Activated naive CD4-positive, alpha-beta T cell treated with anti-CD3 and anti-CD28 coated beads for 36 hours (primary cell): ENCODE measurements at places on chromosomes 16 and 17.

- H3K4me3 ChIP-seq = no peak overlapping the region
- no peaks in the 10 kb centered on the region for H3K36me3 ChIP-seq
- peaks cover 2% of the 10 kb centered on the region for H3K27me3 ChIP-seq
- no peak for DNase-seq
- H3K27ac ChIP-seq = no peak overlapping the region
These were observed 184.5 kb downstream of the NTN1 start for GRCh38 chr17:9205520-9206409.

- H3K36me3 ChIP-seq = peaks cover 66% of the 10 kb centered on the region
- peaks cover 38% of the 10 kb centered on the region for H3K4me1 ChIP-seq
- no peaks in the 10 kb centered on the region for H3K27me3 ChIP-seq
- no peak overlapping the region for H3K4me3 ChIP-seq
- H3K27ac ChIP-seq = peak overlapping the region; percentile 47
These were observed 16.4 kb upstream of the GLG1 start for GRCh38 chr16:74623214-74623838.

- no peaks in the 10 kb centered on the region for H3K4me1 ChIP-seq
- no peak for DNase-seq
- H3K36me3 ChIP-seq = no peaks in the 10 kb centered on the region
- H3K4me3 ChIP-seq = no peak overlapping the region
- H3K27ac ChIP-seq = no peak overlapping the region
- peaks cover 11% of the 10 kb centered on the region for H3K27me3 ChIP-seq
These were observed 471.9 kb downstream of the PMP22 start for GRCh38 chr17:14793237-14793636.

GRCh38 chr16:66942981-66943380 lies 7.7 kb downstream of the CES2 start:
- no peak for DNase-seq
- peaks cover 5% of the 10 kb centered on the region for H3K4me1 ChIP-seq
- no peaks in the 10 kb centered on the region for H3K27me3 ChIP-seq
- H3K36me3 ChIP-seq = peaks cover 11% of the 10 kb centered on the region
- no peak overlapping the region for H3K4me3 ChIP-seq

GRCh38 chr17:5719976-5720375 lies 135.7 kb upstream of the NLRP1 start:
- DNase-seq = no peak
- no peak overlapping the region for H3K27ac ChIP-seq
- H3K4me3 ChIP-seq = no peak overlapping the region
- no peaks in the 10 kb centered on the region for H3K4me1 ChIP-seq
- H3K27me3 ChIP-seq = peaks cover 17% of the 10 kb centered on the region

DNA sequence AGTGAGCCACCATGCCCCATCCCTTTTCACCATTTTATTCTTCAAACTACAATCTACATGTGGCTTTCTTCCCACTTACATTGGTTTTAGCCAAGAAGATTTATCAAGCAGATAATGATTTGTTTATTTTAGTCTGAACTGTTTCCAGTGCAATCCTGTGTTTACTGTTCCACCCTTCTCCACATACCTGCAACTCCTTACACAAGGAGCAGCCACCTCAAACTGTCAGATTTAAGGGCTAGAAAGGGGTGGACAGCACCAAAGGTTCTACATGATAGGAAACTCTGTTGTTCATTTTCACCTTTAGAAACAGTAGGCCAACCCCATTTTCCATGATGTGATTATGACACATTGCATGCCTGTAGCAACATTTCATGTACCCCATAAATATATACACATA lies 1.9 kb downstream of the RUNDC1 start:
- peaks cover 8% of the 10 kb centered on the region for H3K36me3 ChIP-seq
- H3K4me1 ChIP-seq = peaks cover 36% of the 10 kb centered on the region
- no peaks in the 10 kb centered on the region for H3K27me3 ChIP-seq
- H3K27ac ChIP-seq = no peak overlapping the region

DNA sequence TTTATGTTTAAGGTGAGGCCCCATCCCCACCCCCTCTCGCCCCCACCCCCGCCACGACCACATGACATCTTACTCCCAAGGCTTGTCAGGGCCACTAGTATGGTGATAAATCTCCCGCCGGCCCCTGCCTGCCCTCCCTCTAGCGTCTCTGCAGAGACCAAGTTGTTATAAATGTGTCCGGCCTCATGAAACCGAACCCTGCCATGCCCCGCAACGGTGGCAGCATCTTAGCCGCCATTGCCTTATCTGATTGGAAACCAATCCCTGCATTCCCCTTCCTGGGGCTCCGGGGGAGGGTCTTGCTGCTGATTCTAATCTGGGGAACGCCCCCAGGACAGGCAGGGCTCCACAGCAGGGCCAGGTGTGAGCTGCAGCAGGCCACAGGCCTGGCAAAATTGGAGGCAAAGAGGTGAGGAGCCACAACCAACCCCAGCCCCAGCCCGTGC lies 352.4 kb downstream of the C16orf95 start:
- H3K27ac ChIP-seq = no peak overlapping the region
- H3K27me3 ChIP-seq = peaks cover 4% of the 10 kb centered on the region
- H3K4me1 ChIP-seq = no peaks in the 10 kb centered on the region
- no peak overlapping the region for H3K4me3 ChIP-seq
- H3K36me3 ChIP-seq = no peaks in the 10 kb centered on the region
